ENCODE measurements at places on chromosomes 11 and 22.

GRCh38 chr11:60830478-60831142 is 11.3 kb upstream of the CCDC86 start:
- no peak overlapping the region for H3K27ac ChIP-seq
- no peaks in the 10 kb centered on the region for H3K36me3 ChIP-seq

DNA sequence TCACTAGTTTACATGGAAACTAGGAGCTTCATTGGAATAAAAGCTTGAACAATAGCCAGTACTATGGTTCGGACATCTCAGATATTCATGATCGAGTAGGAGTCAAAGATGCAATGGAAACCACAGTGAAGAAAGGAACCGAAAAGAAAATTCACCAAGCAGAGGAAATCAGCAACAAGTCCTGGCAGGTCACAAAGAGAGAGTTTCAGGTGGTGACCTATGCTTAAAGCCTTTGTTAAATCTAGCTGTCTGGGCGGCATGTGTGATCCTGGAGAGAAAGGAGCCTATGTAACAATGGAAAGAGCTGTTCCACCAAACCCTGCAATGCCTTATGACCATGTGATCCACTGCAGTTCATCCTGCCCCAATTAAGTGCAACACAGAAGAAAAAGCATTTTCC is 68.9 kb upstream of the POU2AF2 start:
- H3K27me3 ChIP-seq: peaks cover 3% of the 10 kb centered on the region
- H3K27ac ChIP-seq: no peak overlapping the region
- no peaks in the 10 kb centered on the region for H3K36me3 ChIP-seq
- H3K4me1 ChIP-seq: peaks cover 6% of the 10 kb centered on the region
- DNase-seq: no peak
- no peak overlapping the region for H3K4me3 ChIP-seq

DNA sequence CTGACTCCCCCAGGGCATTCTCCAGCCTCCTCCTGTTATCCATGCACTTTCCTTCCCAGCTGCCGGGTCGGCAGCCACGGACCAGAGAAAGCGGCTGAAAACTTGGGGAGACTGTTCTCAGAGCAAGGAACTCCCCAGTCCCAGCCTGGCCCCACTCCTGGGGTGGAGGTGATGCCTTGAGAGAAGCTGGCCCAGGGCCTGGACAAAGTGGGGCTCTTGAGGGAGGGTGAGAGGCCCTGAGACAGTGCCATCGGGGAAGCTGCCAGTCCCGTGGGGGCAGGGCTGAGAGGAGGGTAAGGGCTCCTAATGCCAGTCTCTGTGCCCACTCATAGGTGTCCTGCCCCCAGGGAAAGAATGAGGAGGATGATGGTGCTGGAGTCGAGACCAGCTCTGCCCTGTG is 53.8 kb downstream of the FLRT1 start:
- H3K4me1 ChIP-seq: peaks cover 6% of the 10 kb centered on the region
- no peaks in the 10 kb centered on the region for H3K36me3 ChIP-seq
- H3K27me3 ChIP-seq: no peaks in the 10 kb centered on the region
- no peak for DNase-seq
- H3K4me3 ChIP-seq: no peak overlapping the region

DNA sequence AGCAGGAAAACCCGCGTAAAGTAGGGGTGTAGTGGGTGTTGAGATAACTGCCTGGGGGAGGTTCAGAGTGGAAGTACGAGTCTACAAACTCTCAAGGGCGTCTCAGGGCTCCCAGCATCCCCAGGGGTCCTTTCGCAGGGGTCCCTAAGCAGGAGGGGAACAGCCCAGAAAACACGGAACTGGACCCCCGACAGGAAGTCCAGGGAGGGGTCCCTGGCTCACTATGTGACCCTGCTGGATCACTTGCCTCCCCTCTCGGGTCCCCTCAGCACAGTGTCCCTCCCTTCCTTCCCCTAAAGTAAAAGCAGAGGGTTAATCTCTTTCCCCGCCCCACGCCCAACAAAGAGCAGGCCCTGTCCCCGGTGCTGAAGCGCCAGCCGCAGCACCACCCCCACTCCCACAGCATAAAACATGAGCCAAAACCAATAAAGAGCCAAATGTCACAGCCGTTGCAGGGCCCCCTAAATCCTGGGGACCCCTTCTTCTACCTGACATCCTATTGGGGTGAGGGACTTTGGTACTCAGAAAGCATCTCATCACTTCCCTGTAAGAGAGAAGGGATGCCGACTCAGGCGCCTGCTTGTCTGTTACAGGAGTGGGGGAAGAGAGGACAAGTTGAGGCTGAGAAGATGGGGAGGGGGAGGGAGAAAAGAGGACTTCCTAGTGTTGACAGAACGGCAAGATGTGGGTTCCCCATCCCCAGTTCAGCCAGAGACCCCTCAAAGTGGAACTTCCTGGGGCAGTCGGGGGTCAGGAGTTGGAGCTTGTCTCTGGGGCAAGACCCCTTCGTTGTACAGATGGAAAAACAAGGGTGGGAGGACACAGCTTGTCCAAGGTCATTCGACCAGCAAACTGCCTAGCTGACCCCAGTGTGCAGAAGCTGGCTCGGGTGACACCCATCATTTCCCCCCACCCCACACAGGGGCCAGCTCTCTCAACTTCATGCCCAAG is 1.4 kb upstream of the NEFH start:
- H3K36me3 ChIP-seq: peaks cover 3% of the 10 kb centered on the region
- no peak overlapping the region for H3K27ac ChIP-seq
- peaks cover 43% of the 10 kb centered on the region for H3K27me3 ChIP-seq
- peaks cover 13% of the 10 kb centered on the region for H3K4me1 ChIP-seq
- DNase-seq: no peak

DNA sequence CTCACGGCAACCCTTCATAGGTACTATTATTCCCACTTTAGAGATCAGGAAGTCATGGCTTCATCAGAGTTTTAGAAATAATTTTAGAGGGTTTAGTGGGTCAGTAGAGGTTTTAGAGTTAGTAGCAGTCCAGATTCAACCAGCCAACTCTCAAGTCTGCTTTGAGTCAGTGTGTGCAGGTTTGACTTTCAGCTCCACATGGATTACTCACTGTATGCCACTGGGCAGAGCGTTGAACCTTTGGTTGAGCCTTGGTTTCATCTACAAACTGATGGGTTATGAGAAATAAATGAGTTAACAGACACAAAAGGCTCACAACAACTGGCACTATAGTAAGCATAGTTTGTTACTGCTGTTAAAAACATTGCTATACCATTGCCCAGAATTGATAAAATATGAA is 19.0 kb upstream of the TP53AIP1 start:
- H3K27ac ChIP-seq: no peak overlapping the region
- no peak for DNase-seq
- H3K4me1 ChIP-seq: peaks cover 42% of the 10 kb centered on the region
- H3K36me3 ChIP-seq: peaks cover 2% of the 10 kb centered on the region
- H3K27me3 ChIP-seq: peaks cover 34% of the 10 kb centered on the region
